ENCODE measurements at places on chromosomes 7 and 10.

GRCh38 chr7:51102828-51103227 lies 213.8 kb downstream of the COBL start:
- no peak for DNase-seq

- no peak for DNase-seq
Measured at GRCh38 chr7:117802660-117803059, 70.6 kb downstream of the CTTNBP2 start.

DNA sequence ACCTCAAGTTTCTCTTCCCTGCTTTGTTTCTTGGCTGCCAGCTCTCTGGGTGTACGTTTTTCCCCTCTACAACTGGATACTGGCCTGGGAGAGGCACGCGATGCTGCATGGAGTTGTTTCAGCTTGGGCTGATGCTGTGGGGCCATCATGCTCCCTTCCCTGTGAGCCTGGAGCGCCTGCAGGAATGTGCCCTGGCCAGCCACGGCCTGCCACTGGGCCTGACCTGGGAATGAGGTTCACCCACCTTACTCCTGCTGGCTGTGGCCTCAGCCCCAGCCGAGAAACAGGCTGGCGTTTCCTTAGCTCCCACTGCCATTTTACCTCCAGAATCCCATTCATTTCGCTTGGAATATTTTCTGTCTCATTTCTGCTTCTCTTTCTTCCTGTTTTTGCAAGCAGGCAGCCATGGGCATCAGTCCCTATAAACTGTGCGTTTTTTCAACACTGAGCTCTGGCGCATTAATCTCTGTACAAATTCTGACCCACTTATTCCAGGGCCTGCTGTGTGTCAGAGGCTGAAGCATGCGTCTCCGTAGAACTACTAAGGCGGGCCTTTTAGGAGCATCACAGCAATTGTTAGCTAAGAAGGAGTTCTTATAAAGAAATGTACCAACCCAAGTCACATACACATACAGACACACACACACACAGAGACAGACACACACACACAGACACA lies 57.9 kb downstream of the GATA3 start:
- DNase-seq, result no peak

GRCh38 chr10:62348029-62348428 lies 26.1 kb upstream of the ZNF365 start:
- DNase-seq, result no peak

All from vagina (tissue), 2 donors.